ENCODE measurements at places on chromosomes 1 and 21. TPM values are rescaled to one million over a fixed set of nuclear protein-coding genes. Genes with fewer than 3 reads are reported as not detected.
A peak's percentile ranks its signal among the peaks of the same experiment; 100 is the strongest.

- no peak overlapping the region for H3K27ac ChIP-seq
- no peaks in the 10 kb centered on the region for H3K27me3 ChIP-seq
- H3K36me3 ChIP-seq = no peaks in the 10 kb centered on the region
- no peak for DNase-seq
- peaks cover 31% of the 10 kb centered on the region for H3K4me1 ChIP-seq
These were observed 140.4 kb upstream of the UBE2U start for GRCh38 chr1:64062941-64063581.

Gene ACKR1
- 10.9 TPM for total RNA-seq

GRCh38 chr1:59747420-59748024, 67.2 kb upstream of the HOOK1 start:
- no peak overlapping the region for H3K27ac ChIP-seq
- peaks cover 50% of the 10 kb centered on the region for H3K4me1 ChIP-seq

DNA sequence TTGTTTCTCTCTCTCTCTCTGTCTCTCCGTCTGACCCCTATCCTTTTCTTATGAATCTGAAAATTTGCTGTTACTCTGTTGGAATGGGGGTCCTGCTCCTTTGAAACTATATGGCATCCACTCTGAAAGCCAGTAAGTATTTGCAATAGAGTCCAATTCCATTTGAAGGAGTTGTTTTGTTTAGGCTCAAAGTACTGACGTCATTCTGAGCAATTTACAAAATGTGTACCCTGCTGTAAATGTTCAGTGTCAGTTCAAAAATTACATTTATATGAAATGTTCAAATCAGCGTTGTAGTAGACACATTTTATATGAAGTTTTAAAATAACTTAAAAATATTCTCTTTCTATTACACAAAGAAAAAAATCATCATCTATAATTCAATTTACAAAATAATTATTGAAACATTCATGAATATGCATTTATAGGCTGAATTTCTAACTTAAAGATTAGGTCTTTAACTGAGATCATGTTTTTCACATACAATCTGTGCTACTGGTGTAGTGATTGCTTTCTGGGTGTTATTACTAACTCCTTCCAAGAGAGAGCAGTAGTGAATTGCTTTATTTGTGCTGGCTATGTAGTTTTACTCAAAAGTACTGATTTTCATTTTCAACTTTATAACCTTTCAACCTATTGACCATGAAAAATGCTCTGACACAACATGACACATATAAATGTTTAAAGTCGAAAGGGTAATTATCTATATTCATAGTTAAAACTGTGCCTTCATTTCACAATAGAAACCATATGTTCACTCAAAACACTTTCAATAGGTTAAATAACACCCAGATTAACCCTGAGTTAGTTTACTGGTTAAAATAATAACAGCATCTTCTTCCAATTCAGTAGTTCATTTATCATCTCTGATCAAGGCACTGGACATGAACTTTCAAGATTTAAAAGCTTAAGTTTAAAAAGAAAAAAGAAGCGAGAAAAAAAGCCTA, 253.1 kb upstream of the ADGRL4 start:
- DNase-seq = no peak
- no peak overlapping the region for H3K4me3 ChIP-seq
- H3K27ac ChIP-seq = no peak overlapping the region
- H3K36me3 ChIP-seq = no peaks in the 10 kb centered on the region
- H3K27me3 ChIP-seq = no peaks in the 10 kb centered on the region

DNA sequence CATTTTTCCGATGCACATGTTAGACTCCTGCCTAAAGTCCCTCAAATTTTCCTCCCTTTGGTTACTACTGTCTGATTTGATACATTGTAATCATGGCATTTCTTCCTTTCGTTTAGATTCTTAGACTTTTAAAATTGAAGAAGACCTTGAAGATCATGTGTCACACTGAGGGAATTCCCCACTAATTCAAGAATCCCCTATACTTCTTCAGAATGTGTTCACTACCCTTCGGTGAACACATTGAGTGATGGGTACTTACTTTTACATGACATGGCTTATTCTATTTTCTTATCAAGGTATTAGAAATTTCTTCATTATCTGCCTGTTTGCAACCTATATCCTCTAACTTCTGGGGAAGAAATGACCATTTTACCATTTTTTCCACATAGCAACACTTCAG, 85.9 kb downstream of the LHX8 start:
- no peaks in the 10 kb centered on the region for H3K27me3 ChIP-seq
- no peak overlapping the region for H3K4me3 ChIP-seq
- H3K27ac ChIP-seq = no peak overlapping the region
- no peaks in the 10 kb centered on the region for H3K4me1 ChIP-seq
- DNase-seq = no peak

Gene TMPRSS2
- not detected for total RNA-seq

DNA sequence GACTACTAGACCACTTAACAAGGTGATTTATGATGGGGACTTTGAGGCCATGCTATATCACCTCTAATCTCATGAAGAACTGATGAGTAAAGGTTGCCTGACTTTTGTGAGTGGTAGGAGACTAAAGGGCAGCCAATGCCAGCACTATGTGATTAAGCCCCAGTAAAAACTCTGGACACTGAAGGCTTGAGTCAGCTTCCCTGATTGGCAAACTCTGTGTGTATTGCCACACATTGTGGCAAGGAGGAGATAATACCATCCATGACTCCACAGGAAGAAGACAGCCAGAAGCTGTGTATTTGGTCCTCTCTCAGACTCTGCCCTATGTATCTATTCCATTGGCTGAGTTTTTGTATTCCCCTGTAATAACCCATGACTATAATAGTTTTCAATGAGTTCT, 413.3 kb upstream of the ZRANB2 start:
- H3K27ac ChIP-seq = no peak overlapping the region
- no peaks in the 10 kb centered on the region for H3K36me3 ChIP-seq
- H3K27me3 ChIP-seq = no peaks in the 10 kb centered on the region
- H3K4me1 ChIP-seq = no peaks in the 10 kb centered on the region
- no peak for DNase-seq

Gene IL12RB2
- total RNA-seq = 0.33 TPM

GRCh38 chr21:34933609-34934335, 115.3 kb downstream of the RUNX1 start:
- no peak overlapping the region for H3K27ac ChIP-seq
- no peaks in the 10 kb centered on the region for H3K4me1 ChIP-seq
- no peaks in the 10 kb centered on the region for H3K36me3 ChIP-seq
- no peak overlapping the region for H3K4me3 ChIP-seq
- H3K27me3 ChIP-seq = peaks cover 71% of the 10 kb centered on the region

DNA sequence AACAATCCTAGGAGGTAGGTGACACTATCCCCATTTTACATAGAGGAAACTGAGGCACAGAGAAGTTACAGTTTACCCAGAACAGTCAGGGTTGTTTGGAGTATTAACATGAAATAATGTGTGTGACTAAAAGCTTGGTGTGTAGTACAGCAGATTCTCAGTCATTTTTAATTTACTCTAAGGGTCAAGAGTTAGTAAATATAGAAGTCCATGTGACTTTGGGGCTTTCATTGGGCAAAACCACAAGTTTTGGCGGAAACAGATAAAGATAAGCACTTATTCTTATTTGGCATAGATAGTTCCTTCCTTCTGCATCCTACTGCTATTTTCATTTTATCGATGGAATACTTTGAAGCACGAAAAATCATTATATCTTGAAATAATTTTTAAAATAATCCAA, 128.5 kb downstream of the DNM3 start:
- H3K4me1 ChIP-seq = no peaks in the 10 kb centered on the region
- no peak for DNase-seq
- H3K4me3 ChIP-seq = no peak overlapping the region
- H3K27me3 ChIP-seq = no peaks in the 10 kb centered on the region
- no peaks in the 10 kb centered on the region for H3K36me3 ChIP-seq

DNA sequence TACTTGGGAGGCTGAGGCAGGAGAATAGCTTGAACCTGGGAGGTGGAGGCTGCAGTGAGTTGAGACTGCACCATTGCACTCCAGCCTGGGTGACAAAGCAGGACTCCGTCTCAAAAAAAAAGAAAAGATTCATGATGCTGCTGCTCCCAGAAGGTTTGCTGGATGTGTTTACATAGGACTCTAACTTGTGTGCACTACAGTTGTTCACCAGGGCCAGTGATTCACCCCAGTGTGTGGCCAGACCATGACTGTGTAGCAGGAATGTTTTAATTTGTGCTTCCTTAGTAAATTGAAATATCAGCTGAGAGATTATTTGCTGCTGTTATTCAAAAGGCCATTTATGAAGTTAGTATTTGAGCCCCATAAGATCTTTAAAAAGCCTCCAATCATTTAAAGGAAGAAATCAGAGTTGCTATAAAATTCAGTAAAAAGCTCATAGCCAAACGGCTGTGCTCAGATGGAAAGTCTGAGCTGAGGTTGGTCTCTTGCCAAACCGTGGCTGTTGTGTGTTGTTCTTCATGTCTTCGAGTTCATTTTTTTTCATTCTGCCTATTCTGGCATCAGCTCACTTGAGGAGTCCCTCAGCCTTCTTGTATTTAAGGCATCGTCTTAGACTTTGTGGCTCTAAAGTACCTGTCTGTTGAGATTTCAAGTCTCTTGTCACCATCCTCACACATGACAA, 18.1 kb upstream of the PGD start:
- no peak overlapping the region for H3K27ac ChIP-seq
- H3K4me3 ChIP-seq = no peak overlapping the region
- peaks cover 13% of the 10 kb centered on the region for H3K36me3 ChIP-seq
- peaks cover 10% of the 10 kb centered on the region for H3K4me1 ChIP-seq

- no peak for DNase-seq
- peak overlapping the region; percentile 97 for H3K27ac ChIP-seq
- H3K4me3 ChIP-seq = no peak overlapping the region
- peaks cover 21% of the 10 kb centered on the region for H3K36me3 ChIP-seq
- H3K27me3 ChIP-seq = no peaks in the 10 kb centered on the region
These were observed 11.7 kb downstream of the ATP1B1 start for GRCh38 chr1:169118227-169118626.

DNA sequence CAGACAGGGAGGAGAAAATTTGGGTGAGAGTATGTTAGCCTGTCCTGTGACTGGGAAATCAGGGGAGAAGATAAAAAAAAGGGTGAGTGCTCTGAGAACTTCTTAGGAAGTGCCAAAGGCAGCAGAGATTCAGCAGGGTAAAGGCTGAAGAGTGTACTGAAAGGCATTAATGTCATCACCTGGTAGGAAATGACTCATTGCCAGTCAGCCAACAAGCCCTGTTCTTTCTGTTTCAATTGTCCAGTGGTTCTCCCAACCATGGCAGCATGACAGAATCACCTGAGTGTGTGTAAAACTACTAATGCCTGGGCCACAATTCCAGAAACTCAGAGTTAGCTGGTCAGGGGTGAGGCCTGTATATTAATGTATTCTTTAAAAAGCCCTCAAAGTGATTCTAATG, 83.5 kb downstream of the INTS7 start:
- no peak overlapping the region for H3K27ac ChIP-seq
- peaks cover 21% of the 10 kb centered on the region for H3K36me3 ChIP-seq
- H3K4me1 ChIP-seq = no peaks in the 10 kb centered on the region
- H3K4me3 ChIP-seq = no peak overlapping the region
- no peak for DNase-seq

- H3K27me3 ChIP-seq = no peaks in the 10 kb centered on the region
- H3K36me3 ChIP-seq = no peaks in the 10 kb centered on the region
- no peak overlapping the region for H3K4me3 ChIP-seq
These were observed 8.3 kb upstream of the MYSM1 start for GRCh38 chr1:58708166-58708565.

Gene B3GALT5
- total RNA-seq = 0.03 TPM

GRCh38 chr1:228546541-228547463, 59.6 kb downstream of the RNF187 start:
- H3K27ac ChIP-seq = no peak overlapping the region
- peaks cover 6% of the 10 kb centered on the region for H3K4me1 ChIP-seq
- no peak overlapping the region for H3K4me3 ChIP-seq
- DNase-seq = no peak
- no peaks in the 10 kb centered on the region for H3K36me3 ChIP-seq

GRCh38 chr1:56202186-56202585, 377.2 kb downstream of the PLPP3 start:
- no peak overlapping the region for H3K4me3 ChIP-seq
- no peaks in the 10 kb centered on the region for H3K27me3 ChIP-seq
- no peak for DNase-seq

DNA sequence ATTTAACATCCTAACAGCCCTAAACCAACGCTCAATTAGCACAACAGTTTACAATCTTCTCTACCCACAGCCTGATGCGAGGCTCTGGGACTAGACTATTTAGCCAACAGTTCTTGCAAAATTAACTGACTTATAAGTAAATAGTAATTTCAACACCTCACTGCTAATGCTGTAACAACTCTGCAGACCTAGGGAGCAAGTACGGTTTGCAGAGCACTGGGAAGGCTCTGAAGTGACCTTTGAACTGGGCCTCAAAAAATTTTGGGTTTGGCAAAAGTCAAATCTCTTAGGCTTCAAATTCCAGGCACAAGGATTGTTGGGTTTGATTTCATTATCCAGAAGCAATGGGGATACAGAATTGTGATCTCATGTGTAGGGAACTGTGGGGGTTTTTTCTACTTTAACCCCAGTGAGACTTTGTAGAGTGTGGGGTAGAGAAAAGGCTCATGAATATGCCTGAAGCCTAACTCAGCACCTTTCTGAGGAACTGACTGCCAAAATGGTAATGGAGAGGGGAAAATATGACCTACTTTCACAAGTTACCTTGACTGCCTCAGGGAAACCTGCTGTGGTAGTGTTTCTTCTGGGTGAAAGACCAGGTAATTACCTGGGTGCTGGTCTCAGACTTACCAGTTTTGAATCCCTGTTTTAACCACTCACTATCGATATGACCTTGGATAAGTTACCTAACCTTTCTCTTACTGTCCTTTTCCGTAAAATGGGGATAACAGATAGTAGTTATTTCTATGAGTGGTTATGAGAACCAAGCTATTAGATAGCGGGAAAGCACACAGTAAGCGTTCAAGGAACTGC, 889 bp upstream of the TXLNA start:
- H3K27ac ChIP-seq = peak overlapping the region; percentile 96
- H3K36me3 ChIP-seq = peaks cover 32% of the 10 kb centered on the region
- H3K4me3 ChIP-seq = peak overlapping the region; percentile 73
- no peaks in the 10 kb centered on the region for H3K27me3 ChIP-seq

DNA sequence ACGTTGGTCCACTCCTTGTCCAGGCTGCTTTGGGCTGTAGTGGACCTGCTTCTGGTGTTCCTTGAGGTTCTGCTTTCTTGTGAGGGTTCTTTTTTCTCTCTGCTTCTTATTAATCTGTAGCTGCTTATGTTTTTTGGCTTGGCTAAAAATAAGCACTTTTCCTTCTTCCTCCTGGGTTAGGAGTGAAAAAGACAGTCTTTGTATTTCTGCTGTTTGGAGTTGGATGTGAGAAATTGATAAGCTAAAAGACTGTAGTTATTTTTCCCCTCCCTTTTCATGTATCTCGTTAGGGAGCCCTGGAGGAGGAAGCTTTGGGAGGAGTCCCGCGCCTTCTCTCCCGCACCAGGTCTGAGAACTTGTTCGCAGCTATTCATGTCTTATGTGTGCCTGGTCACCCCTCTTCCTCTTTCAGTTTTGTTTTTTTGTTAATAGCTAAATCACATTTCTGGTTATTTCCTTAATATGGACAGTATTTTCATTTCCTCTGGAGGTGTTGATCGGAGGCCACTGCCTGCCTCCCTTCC, 79.0 kb downstream of the GALNT2 start:
- DNase-seq = no peak
- H3K27me3 ChIP-seq = no peaks in the 10 kb centered on the region
- peaks cover 80% of the 10 kb centered on the region for H3K4me1 ChIP-seq
- no peak overlapping the region for H3K4me3 ChIP-seq

Measured in left ventricle myocardium inferior (tissue), 1 donor.